ENCODE measurements at places on chromosomes 2 and 18.
A peak's percentile ranks its signal among the peaks of the same experiment; 100 is the strongest.

GRCh38 chr2:191682126-191682525 is 4.2 kb downstream of the NABP1 start:
- no peak for DNase-seq

DNA sequence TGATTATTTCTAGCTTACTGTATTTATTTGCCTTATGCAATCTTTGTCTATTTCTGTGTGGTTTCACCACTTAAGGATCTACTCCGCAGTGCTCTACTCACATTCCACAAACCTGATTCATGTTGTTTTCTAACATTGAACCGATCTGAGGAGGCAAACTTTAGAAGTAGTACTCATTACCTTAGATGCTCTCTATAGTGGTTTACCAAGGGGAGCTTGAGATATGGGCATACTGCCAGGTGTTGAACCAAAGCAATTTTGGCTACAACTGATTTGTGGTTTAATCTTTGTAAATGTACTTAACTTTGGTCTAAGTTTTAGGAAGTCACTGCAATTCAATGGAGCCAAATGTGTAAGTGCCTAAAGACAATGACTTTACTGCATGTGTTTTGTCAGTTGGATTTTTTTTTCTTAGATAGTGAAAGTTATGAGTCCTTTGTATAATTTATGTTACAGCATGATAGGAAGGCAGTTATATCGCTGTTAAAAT is 50.1 kb downstream of the MAP2 start:
- no peak for DNase-seq

DNA sequence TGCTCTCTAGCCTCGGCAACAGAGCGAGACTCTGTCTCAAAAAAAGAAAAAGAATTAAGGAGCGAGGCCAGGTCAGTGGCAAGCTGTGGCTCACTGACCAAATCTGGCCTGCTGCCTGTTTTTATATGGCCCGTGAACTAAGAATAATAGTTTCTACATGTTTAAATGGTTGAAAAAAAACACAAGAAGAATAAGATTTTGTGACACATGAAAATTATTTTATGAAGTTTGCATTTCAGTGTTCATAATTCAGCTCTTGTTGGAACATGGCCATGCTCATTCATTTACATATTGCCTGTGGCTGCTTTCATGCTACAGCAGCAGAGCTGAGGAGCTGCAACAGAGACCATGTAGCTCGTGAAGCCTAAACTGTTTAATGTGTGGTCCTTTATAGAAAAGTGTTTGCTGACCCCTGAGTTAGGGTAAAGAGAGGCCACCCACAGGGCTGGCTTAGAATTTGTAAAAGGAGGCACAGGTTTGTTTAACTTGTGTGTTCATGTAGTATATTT is 59.5 kb downstream of the MFSD6 start:
- DNase-seq = no peak

- DNase-seq = no peak
Observed at GRCh38 chr18:72762515-72763122, 105.2 kb downstream of the NETO1 start.

DNA sequence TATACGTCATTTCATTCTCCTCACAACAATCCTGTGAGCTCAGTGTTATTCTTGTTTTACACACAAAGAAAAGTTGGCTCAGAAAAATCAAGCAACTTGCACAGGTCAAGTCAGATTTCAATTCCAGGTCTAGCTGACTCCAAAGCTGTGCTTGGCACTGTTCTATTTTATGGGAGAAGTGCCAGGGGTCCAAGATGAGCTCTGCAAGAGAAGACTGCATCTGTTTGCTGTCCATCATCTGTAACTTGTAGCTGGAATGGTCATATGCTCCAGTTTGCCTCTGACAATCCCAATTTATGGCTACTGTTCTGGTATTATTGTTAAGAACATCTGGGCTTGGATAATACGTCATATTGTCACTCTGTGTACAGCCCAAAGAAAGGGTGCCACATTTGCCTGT is 28.9 kb downstream of the KCNF1 start:
- DNase-seq = no peak

- DNase-seq = no peak
Observed at GRCh38 chr2:98713332-98714015, 17.5 kb downstream of the MGAT4A start.

DNA sequence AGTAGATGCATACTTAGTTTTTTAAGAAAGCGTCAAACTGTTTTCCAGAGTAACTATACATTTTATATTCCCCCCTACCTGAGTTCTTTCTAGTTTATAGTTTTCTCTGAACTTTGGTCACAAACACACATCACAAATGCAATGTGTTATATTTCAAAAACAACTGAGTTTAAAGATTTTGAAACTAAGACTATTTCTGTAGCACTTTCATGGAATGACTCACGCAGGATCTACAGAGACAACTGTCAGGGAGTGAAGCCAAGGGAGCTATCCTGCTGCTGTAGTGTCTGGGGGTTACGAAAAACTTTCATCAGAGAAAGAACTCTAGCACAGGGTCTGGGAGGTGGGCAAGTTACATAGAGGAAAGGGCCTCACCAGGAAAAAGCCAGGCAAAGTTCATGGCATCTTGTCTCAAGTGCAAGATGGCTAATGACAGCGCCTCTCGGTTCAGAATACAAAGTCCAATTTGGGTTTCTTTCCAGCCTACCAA is 66.8 kb downstream of the UXS1 start:
- DNase-seq = no peak

GRCh38 chr2:171995586-171995985 is 4.2 kb upstream of the METAP1D start:
- no peak for DNase-seq

GRCh38 chr18:59767732-59768131 is 70.5 kb upstream of the CCBE1 start:
- DNase-seq = no peak

DNA sequence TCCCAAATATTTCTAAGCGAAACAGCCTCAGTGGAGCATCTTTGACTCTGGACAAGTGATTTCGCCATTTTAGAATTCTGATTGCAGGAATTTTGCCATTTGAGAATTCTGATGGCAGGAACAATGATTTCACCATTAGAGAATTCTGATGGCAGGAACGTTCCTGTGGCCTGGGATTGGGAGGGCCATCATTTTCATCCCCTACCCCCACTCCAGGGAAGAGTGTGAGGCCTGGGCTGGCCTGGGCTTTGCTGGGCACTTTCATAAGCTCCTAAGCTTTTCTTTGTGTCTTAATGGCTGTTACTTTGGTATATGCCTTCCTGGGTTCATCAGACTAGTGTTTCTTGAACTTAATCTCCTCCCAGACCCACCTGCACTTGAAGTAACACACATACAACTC is 129.3 kb upstream of the EPAS1 start:
- DNase-seq = no peak

- no peak for DNase-seq
Observed at GRCh38 chr2:27716301-27717069, 52.8 kb downstream of the SLC4A1AP start.

- no peak for DNase-seq
Observed at GRCh38 chr2:71785516-71785981, 332.2 kb downstream of the DYSF start.

- no peak for DNase-seq
Observed at GRCh38 chr2:18516112-18516511, 44.3 kb downstream of the RDH14 start.

- DNase-seq = no peak
Observed at GRCh38 chr2:10760794-10761504, 39.5 kb downstream of the ATP6V1C2 start.

DNA sequence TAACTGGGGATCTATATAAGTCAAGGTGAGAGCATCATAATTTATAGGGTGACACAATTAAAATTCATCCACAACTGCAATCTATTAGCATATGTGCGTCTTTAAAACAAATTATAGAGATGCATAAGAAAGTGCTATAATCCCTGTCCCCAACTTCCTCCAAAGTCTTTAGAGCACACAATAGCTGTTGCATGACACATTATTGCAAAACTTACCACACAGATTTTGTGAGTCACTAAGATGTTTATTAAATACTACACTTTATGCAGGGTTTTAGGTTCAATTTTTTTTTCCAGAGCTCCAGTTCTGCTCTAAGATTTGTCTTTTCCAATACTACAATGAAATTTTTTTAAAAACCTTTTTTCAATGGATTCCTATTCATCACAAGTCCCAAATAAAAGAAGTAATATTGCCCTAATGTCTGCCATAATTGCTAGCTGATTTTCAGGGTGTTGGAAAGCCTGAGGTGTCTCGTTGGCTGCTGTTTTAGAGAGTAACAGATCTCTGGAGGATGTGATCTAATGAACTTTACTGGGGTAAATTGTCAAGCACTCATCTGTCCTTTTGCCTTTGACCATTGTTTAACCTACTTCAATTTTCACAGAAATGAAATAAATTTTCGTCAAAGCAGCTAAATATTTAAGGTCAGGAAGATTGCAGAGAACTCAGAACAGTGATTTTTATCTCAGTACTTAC is 250.5 kb upstream of the NETO1 start:
- no peak for DNase-seq

DNA sequence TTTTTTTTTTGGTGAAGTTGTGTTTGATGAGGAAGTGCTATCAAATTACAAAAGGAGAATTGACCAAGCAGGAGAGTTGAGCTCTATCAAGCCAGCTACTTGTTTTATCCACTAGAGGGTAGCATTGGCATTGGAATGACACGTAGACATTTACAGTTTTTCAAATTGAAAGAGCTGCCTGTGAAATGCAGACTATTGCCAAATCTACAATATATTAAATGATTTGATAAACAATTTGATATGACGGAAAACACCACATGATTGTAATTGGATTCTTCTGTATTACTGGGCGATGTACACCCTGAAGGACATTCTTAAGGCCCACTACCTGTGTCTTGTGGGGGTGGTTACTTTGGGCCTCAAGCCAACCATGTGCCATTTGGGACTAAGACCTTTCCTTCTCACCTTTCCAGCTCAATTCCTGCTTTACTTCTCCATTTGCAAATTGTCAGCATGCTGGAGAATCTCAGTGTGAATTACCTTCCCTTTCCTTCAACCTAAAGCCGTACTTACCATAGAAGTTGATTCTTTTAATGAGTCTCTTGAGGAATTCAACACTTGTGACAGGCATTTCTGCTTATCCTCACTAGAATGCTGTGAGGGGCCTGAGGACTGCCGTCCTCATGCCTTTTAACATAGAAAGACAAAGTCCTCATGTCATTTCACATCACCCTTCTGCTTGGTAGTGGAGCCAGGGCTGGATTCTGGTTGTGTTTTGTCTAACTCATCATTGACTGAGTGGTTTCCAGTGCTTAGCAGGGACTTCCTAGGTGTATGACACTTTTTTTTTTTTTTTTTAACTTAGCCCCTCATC is 134.8 kb upstream of the THUMPD2 start:
- peak; percentile 30 for DNase-seq

- no peak for DNase-seq
Observed at GRCh38 chr2:18077231-18077630, 198.8 kb downstream of the KCNS3 start.

DNA sequence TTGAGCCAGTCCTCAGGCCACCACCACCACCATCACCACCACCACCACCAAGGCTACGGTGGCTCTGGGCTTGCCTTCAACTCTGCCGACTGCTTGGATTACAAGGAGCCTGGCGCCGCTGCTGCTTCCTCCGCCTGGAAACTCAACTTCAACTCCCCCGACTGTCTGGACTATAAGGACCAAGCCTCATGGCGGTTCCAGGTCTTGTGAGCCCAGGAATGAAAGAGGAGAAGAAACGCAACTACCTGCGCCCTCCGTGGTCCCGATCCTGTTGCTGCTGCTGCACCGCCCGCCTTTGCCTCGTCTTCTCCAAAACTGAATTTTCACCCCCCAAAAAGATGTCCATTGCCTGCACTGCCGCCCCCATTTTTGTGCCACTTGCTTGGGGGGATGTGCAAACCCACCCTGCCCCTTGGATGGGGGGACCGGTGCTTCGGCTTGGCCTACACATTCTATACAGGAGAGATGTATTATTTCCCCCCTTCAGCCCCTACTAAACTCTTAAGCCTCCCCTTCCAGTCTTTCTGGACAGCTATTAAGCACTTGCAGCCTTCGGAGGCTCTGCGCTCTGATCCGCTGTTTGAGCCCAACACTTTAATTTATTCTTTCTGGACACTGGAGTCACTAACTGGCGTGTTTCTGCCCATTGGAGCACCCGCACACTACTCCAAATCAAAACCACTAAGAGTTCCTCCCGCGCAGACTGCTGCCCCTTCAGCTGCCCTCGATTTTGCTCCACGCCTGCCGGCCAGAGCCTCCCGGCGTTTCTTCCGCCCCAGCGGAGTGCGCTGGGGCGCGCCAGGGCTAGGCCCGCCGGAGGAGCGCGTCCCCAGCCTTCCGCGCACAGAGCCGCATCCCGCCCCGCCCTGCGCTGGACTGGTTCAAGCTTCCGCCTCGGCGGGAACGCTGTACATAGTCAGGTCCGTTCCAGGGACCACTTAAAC is 5.7 kb downstream of the OTX1 start:
- DNase-seq = no peak

GRCh38 chr2:219350710-219351221 is 18.2 kb upstream of the RESP18 start:
- DNase-seq = no peak

DNA sequence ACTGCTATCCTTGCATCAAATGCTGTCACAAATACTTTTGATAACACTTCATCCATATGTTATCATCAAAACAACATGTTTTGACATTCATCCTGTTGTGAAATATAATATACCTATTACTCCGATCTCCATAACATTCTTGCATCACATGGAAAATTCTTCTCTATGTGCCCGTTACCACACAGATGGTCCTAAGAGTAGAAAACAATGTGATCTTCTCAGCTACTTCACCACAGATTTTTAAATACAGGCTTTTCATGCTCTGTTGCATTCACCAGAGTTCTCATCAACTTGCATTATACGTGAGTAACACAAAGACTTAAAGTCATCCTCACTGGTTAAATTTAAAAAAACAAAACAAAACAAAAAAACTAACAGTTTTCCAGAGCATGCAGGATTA is 1603.3 kb upstream of the ZEB2 start:
- no peak for DNase-seq

- no peak for DNase-seq
Observed at GRCh38 chr2:146496248-146496647, 1348.6 kb upstream of the ACVR2A start.

DNA sequence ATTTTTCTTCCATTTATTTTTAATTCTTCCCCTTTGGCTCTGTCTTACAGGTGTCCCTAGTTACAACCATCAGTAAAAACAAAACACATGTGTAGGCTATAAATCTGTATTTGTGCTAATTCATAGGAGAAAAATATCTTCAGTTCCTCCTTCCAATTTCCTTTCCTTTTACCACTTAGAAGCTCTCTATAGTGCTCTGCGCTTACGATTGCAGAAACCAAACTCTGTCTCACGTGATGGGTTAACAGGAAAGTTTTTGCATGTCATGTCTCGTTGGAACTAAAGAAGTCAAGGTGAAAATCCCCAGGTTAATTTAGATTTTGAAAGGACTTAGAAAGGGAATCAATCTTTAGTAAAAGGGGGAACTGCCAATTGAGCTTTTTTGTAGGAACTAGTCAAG is 1390.5 kb upstream of the ZEB2 start:
- no peak for DNase-seq
